Calu3 (cell line): ENCODE measurements at places on chromosomes 4 and X.
A peak's percentile ranks its signal among the peaks of the same experiment; 100 is the strongest.

DNA sequence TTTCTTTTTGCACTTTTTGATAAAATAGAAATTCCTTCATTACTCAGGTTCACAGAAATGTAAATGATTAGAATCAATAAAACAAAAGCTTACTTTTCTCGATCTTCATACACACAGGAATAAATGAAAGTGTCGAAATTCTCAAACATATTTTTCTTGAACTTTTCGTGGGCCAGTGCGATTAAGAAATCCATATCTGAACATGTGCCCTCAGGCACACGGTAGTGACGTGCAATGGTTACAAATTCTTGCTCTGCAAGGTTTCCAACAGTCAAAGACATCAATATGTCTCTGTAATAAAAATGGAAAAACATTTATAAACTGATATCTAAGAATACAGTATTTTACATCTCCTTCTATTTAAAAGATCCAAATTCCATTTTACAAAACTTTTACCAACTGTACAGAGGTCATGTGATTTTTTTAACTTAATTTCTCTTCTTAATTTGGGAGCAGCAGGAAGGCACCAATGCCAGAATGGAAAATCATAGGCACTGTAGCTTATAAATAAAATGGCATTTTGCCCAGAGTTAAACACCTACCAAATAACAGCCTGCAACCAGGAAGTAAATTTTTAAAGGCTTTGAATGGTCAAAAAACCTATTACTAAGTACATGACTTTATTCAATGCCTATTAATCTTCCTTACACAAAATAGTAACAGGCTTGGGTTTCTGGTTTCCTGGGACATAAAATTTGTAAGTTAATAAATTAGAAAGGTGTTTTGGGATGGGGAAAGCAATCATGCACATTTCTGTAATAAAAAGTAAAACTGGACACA lies 165.0 kb downstream of the EFHC2 start:
- DNase-seq: peak; percentile 38

- DNase-seq: no peak
Measured at GRCh38 chrX:71913156-71913950, 2.7 kb downstream of the NHSL2 start.

- DNase-seq: no peak
Measured at GRCh38 chr4:5708449-5709206, at the start of gene EVC2. Gene EVC2 (minus strand): TSS chr4:5708559. CDS start chr4:5708513, 46 bp downstream.

DNA sequence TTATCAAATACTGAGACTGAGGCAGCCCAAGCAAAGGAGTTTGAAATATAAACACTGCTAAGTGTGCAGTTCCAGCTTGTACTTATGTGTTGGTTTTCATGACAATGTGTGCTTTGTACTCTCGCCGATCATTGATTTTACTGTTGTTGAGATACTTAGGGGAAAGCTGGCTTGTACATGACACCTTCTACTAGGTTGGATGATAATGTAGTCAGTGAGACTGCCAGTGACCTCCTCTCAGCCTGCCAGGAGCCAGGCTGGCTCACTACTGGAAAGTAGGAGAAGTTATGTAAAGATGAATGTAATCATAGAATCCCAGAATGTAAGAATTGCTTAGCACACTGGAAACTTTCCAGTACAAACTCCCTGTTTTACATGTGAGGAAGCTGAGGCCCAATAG lies 132.0 kb downstream of the AFF2 start:
- peak; percentile 12 for DNase-seq

- no peak for DNase-seq
Measured at GRCh38 chr4:152197211-152197610, 338.7 kb downstream of the FBXW7 start.
